ENCODE measurements at places on chromosomes 5 and 9.
A peak's percentile ranks its signal among the peaks of the same experiment; 100 is the strongest.

GRCh38 chr5:95959051-95959887 lies 2.4 kb downstream of the ELL2 start:
- DNase-seq: peak; percentile 5

GRCh38 chr5:8981496-8981895 lies 564.4 kb downstream of the SEMA5A start:
- DNase-seq: no peak

- DNase-seq: no peak
These were observed 304.8 kb upstream of the ZNF462 start for GRCh38 chr9:106557996-106558667.

DNA sequence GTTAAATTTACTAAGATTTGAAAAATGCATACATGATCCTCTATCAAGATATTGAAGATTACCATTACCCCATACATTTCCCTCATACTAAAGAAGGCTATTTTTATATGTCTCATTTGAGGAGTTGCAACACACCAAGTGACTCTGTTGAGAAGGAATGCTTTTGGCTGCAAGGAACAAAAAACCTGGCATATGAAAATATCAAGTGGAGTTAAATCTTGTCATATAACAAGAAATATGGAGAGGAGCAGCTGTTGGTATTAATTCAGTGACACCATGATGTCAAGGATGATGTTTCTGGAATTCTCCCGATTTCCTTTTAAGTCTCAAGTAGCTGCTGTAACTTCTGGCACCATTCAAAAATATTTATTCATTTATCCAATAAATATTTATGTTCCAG lies 193.8 kb downstream of the CSNK1G3 start:
- no peak for DNase-seq

DNA sequence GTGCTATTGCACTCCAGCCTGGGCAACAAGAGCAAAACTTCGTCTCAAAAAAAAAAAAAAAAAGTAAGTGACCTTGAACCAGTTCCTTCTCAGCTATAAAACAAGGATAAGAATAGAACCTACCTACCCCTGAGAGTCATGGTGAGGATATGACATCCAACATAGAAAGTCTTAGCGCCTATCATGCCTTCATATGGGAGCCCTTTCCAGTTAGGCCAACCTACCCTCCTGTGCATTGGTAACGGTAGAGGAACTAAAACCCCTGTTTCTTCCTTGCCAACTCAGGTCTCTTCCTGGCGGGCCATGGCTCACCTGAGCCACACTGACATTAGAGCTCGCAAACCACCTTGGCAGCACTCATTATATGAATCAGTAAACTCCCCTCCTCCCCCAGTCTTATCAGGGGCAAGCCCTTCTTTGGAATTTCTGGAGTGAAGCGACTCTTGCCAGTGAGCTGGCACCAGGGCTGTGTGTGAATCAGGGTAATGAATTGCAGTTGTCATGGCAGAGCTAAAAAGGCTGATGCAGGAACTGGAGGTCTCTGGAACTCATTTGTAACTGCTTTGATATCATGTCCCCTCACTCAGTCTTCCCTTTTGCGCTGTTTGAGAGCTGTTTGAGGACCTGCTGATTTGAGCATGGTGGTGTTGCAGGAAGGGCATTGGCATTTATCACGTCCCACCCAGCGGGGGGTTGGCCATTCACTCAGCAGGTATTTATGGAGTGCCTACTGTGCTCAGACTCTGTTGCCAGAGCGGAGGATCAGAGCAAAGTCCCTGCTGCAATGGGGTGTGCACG lies 10.3 kb downstream of the WWC1 start:
- peak; percentile 61 for DNase-seq

GRCh38 chr5:54944364-54944763 lies 41.0 kb downstream of the ESM1 start:
- DNase-seq: peak; percentile 17

DNA sequence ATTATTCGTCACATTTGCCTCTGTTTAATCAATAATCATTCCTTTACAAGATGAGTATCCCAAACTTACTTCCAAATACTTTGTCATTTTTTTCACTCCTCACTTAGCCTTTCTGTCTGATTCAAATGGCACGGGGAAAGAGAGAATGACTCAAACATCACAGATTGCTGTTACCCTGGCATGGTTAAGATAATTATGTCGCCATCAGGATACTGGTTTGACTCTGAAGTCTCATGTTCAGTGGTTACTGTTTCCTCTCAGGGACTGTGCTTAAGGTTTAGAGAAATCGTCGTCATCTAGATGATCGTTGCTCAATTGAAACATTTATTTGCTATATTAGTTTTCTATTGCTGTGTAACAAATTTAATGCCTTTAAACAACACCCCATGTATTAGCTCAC lies 45.2 kb upstream of the RAD23B start:
- DNase-seq: no peak

DNA sequence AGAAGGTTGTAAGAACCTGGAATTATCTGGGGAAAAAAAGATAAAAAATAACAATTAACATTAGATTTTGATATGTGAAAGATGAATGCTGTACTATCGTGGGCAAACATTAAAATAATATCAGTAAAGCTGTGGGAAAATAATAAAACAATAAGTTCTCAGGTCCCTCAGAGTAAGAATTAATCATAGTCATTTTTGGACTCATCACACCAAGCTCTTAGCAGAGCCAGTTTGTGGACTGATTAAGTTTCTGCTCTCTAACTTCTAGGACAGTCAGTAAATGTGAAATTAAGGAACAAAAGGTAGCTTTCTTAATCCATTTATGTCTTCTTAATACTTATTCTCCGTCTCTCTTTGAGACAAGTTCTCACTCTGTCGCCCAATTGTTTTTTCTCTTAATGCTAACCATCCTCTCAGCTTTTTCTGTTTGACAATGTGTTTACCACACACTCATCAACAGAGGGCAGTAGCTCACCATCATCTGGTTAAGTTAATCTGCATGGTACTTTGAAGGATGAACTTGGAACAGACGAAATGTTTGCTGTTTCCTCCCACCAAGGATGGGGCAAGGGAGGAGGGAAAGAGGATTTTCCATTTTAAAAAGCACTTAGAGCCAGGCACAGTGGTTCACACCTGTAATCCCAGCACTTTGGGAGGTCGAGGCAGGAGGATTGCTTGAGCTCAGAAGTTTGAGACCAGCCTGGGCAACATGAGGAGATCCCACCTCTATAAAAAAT lies 5.3 kb upstream of the ACO1 start:
- DNase-seq: peak; percentile 79

DNA sequence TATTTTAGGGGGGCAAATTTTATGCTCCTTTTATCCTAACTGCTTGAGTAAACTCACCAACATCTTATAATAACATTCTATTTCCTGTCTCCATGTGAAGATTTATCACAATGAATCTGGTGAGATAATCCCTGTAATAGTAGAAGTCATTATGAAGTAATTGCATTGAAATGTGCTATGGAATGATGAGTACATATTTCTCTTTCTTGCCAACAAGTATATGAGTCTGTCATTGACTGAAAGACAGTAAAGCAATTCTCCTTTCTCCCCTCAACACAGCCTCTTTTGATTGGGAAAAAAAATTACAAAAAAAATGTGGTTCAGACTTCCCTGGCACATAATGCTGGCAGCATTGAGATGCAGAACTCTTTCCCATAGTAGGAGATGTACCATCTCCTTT lies 459.2 kb upstream of the RGMB start:
- peak; percentile 68 for DNase-seq

DNA sequence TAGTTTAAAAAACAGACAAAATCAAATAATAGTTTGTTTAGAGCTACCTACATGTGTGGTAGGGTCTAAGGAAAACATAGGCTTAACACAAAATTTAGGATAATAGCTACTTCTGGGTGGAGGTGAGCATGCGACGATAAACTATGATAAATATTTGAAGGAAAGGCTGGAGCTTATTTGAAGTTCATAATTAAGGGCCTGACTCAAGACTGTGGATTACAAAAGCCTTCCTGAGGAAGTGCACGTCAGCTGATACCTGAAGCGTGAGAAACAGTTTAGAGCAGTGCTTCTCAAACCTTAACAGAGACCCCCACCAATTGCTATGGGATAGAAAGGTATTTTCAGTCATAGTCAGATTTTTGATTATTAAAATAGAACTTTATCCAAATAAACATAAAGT lies 20.4 kb upstream of the UBLCP1 start:
- peak; percentile 46 for DNase-seq

Data from Daoy (cell line).